Stimulated activated CD8-positive, alpha-beta memory T cell treated with anti-CD3 and anti-CD28 coated beads, Interleukin-4, amount 100 ng/mL, for 24 hours (primary cell): ENCODE measurements at places on chromosomes 5 and 9.

- DNase-seq, result no peak
These were observed 41.6 kb downstream of the ADAMTS2 start for GRCh38 chr5:179303451-179304200.

DNA sequence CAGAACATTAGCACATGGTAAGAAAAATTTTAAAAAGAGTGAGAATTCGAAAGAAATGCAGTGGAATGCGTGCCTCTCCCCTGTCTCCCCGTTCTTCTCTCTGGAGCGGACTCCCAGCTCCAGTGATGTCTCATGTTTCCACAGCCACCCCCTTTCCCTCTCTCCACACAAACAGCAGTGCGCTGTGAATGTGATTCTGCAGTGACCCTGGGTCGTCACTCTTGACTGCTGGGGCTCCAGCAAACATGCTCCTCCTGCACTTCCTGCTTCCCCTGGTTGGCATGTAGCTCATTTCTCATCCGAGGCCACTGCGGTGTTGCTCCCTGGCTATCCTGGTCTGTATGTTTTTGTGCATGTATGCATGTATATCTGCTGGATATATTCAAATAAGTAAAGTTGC is 13.3 kb downstream of the PHF2 start:
- DNase-seq, result no peak

GRCh38 chr9:96618209-96619123 is 1.2 kb downstream of the CDC14B start:
- no peak for DNase-seq

DNA sequence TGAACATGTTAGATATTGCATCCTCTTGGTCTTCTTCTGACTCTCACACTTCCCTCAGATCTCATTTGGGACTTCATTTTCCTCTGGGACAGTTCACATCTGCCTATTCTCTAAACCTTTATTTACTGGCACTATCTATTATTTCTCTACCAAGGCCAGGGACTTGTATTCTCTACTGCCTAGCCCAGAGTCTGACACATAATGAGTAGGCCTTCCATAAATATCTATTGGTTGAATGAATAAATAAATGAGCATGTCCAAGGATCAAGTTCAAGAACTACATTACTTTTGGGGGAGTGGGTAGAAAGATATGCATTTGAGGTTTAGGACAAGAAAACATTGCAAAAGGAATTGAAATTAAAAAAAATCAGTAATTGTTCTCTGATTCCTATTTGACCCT is 250.3 kb downstream of the TRIM32 start:
- DNase-seq, result no peak

GRCh38 chr5:140642718-140643117 is 3.5 kb downstream of the TMCO6 start:
- DNase-seq, result no peak

DNA sequence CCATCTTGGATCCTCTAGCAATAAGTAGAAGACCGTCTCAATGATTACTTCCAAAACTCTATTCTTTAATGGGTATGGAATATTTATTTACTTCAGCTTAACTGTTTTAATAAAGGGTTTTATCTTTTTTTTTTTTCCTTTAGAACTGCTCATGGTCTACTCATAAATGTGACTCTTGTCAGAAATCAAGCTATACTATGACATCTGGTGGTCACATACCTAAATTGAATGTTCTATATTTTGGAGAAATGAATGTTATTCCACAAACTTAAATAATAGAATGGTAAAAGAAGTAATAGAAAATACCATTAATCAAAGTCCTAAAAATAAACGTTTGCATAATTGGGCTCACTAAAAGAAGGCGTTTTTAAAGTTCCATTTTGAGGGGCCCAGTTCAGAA is 131.2 kb upstream of the PLCXD3 start:
- no peak for DNase-seq

DNA sequence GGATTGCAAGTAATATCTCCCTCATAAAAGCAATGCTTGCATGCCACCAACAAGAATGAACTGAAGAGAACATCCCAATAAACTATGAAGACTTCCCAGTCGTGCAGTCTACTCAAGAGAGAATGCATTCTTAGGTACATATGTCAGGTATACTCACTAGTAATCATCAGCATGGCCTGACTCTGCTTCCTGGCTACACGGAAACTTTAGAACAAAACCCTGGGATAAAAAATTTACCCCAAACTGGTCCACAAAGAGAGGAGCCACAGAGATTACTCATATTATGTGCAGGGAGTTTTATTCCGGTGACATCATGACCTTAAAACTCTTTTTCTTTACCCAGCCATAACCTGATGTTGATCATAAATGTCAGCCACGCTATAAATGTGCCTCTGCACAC is 57.5 kb upstream of the PAPPA start:
- DNase-seq, result no peak
